ENCODE measurements at places on chromosomes 4 and X.
A peak's percentile ranks its signal among the peaks of the same experiment; 100 is the strongest.

- no peak for DNase-seq
These were observed 922.1 kb upstream of the SLIT2 start for GRCh38 chr4:19329631-19330030.

DNA sequence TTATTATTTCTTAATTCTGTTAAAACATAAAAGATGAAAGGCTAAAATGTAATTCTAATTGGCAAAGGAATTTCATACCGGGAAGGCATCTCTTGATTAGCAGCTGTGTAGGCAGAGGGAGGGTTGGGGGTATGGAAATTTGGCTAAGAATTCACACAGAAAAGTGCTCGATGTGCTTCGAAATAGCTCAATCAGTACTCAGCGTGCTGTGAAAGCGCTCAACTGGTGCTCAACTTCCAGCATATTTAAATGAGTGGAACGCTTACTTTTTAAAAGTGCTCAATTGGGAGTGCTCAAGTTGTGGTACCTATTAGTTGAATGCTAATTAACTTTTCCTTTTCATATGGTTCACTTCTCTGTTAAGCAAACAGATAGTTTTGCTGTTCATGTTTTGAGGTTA is 695.9 kb upstream of the ATOH1 start:
- DNase-seq = no peak

- DNase-seq = no peak
These were observed 43.6 kb downstream of the TSC22D3 start for GRCh38 chrX:107731831-107732502.

GRCh38 chrX:131633285-131633917 is 89.5 kb downstream of the OR13H1 start:
- peak; percentile 1 for DNase-seq

DNA sequence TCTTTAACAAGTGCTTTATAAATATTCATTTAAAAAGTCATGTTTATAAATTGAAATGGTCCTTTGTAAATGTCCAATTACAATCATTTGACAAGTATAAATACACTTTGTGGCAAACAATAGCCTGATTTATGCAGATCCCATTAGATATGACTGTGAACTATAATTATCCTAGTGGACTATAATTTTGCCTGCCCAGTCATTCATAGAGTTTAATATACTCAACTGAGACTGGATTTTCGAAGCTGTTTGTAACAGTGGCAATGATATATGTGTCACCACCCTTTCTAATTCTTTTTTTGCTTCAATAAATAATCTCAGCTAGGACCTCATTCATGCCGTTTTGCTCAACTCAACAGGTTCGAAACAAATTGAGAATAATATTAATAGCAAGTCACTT is 732.0 kb downstream of the PCDH18 start:
- no peak for DNase-seq

DNA sequence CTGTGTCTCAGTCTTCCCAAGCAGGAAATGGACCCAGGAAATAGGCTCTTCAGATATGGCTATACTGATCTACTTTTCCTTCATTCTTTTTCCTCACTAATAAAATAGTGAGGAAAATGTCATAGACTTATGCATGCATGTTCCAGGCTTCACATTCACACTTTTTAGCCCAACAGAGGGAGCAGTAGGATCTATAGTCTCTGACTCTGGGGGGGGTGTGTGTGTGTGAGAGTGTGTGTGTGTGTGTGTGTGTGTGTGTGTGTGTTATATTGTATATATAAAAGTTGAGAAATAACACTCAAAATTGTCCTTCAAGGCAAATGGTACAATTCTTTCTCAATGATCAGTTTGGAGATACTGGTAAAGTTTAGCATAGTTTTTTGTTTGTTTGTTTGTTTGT is 297.2 kb upstream of the GALNT7 start:
- no peak for DNase-seq

DNA sequence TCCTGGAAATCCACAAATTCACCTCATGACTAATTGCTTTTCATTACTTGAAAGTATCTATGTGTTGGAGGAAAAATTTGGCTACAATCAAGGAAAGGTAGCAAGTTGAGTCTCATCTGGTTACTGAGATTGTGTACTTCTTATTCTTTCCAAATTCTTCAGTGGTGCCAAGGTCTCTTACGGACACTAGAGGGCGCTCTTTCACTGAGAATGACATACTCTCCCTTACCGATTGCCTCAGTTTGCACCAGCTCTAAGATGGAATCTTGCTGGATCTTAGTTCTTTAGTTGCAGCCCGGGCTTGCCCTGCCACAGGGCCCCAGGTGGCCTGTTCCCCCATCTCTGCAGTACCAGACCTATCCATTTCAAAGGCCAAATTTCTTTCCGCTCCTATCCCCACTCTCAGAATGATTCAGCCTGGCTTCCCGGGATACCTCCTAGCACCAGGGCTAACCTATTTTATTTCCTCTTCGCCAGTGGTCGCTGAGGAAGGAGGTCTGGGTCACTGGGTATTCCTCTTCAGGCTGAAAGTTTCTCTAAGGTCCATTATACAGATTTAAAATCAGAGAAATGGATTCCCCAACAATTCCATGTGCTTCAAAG is 24.6 kb upstream of the GPR50 start:
- no peak for DNase-seq

GRCh38 chrX:133335027-133335426 is 80.3 kb downstream of the GPC4 start:
- no peak for DNase-seq

- DNase-seq = no peak
These were observed 50.8 kb downstream of the PTPN13 start for GRCh38 chr4:86644892-86645291.

DNA sequence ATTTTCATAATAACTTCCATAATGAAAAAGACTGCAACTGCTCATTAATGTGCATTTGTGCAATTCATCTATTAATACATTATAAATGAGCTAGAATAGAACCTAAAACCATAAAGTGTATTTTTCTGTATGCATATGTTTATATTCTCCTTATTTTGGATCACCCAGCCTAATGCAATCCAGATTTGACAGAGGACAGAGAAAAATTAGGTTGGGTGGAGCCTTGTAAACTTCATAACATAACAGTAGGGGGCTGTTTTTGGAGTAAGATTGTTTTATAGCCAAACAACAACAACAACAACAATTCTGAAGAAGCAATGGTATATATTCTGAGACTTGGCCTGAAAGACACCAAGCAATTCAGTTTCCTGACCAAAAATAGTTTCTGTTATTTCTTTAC is 615.3 kb upstream of the SLIT2 start:
- DNase-seq = no peak

- DNase-seq = no peak
These were observed 141.5 kb downstream of the MAGEB17 start for GRCh38 chrX:16308773-16309172.

- no peak for DNase-seq
These were observed 2.2 kb upstream of the UGT2B4 start for GRCh38 chr4:69497886-69498395.

GRCh38 chrX:15616531-15616930 is 15.8 kb upstream of the ACE2 start:
- DNase-seq = no peak

DNA sequence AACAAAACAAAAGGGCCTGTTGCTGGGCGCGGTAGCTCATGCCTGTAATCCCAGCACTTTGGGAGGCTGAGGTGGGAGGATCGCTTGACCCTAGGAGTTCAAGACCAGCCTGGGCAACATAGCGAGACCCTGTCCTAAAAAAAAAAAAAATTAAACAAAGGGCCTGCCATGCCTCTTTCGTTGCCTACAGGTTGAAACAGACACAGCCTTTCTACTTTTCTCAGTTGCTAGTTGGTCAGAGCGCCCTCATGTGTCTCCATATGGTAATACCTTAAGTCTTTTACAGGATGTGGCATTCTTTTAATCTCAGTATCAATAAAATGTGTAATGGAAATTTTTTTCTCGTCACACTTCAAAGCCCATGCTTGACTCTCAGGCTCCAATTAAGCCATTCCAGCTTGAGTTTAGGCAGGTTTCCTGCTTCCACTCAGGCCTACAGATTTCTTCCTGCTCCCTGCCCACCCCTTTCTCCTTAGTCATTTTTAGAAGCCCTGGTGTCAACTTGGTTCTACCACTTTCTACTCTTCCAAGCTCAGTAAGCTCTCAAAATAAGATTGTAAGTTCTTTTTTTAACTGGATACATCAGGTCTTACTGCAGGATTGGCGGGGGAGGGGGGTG is 4.6 kb upstream of the SOWAHD start:
- DNase-seq = peak; percentile 7

- DNase-seq = no peak
These were observed 41.5 kb downstream of the KIAA0232 start for GRCh38 chr4:6824071-6824470.

DNA sequence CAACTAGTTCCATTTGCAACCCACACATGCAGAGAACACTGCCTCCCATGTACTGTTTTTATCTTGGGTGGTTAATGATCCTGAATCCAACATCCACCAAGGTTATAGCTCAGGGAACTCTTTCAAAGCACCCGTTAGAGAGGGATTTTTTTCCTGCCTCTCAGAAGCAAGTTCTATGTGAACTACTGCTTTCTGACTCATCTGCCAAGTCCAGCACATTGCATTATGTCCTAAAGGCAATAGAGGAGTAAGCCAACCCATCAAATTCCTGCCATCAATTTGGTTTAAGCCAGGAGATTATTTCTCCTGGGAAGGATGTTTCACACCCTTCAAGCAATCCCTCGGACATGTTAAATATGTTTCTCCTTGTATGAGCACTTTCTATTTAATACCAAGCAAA is 334.5 kb downstream of the GASK1B start:
- no peak for DNase-seq

Data from T-helper 1 cell (primary cell).